ENCODE measurements at places on chromosomes 4 and X. TPM values are rescaled to one million over a fixed set of nuclear protein-coding genes. Genes with fewer than 3 reads are reported as not detected.

- DNase-seq = peak; percentile 39
Observed at GRCh38 chr4:174358829-174359228, 75.1 kb downstream of the CEP44 start.

The EXOC1L gene
- total RNA-seq = not detected

The AADAT gene
- not detected for total RNA-seq

DNA sequence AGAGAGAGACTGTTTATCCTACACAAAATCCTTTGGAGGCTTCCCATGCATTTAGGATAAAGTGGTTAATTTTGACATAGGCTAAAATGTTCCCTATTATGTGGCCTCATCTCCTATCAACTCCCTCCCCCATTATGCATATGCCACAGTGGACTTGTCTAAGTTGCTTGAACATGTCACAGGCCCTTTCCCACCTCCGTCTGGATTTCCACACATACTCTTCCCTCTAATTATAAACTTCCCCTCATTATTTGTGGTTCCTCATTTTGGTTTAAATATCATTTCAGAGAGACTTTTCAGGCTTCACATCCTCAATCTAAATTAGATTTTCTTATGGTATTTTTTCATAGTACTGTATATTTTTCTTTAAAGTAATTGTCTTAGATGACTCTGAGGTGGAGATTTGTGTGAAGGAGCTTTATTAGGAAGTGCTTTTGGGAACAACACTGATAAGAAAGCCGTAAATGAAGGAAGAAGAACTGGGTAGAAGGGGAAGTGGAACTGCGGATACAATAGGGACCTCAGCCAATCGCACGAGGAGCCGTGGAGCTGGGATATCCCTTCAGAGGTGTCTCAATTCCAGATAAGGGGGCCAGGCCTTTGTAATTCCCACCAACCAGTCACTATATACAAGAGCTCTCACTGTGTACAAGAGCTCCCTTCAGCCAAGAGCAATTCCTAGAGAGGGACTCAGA is 7.9 kb downstream of the C4orf17 start:
- DNase-seq = no peak

DNA sequence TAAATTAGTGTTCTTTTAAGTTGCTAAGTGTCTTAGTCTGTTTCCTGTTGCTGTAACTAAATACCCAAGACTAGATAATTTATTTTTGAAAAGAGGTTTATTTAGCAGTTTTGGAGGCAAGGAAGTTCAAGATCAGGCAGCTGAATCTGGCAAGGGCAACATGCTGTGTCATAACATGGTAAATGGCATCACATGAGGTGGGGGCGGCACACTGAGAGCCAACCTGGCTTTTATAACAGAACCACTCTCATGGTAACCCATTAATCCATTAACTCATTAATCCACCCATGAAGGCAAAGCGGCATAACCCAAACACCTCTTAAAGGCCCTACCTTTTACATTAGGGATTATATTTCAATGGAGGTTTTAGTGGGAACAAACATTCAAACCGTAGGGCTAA is 182.2 kb upstream of the GATB start:
- no peak for DNase-seq

The NOCT gene
- total RNA-seq = 5.4 TPM

The F9 gene
- total RNA-seq = not detected

The LPAR4 gene
- not detected for total RNA-seq

- no peak for DNase-seq
Observed at GRCh38 chrX:12332786-12333347, 194.6 kb downstream of the FRMPD4 start.

DNA sequence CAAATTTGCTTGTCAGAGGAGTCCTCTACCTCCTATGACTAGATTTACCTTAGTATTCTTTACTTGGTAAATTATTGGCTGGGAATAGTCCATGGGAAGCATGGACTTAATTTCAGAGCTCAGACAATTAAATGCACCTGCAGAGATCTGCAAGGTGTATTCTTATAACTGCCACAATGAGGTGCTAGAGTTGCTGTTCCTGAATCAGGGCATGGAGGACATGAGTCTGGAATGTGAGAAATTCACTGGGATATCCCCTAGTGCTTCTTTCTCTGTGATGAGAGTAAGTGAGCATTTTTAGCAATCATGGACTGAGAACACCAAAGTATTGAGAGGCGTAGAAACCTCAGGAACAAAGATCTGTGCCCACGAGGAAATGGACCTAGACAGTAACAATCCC is 32.9 kb upstream of the GRID2 start:
- DNase-seq = no peak

GRCh38 chr4:80162418-80162817 is 34.9 kb upstream of the PRDM8 start:
- DNase-seq = no peak

DNA sequence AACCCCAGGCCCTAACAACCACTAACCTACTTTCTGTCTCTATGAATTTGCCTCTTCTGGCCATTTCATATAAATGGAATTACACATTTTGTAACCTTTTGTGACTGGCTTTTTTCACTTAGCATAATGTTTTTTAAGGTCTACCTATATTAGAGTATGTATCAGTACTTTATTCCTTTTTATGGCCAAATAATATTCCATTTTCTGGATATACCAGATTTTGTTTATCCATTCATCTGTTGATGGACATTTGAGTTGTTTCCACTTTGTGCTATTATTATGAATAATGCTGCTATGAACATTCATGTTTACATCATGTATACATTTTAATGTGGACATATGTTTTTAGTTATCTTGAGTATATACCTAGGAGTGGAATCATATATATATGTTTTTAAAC is 35.5 kb downstream of the REPS2 start:
- DNase-seq = no peak

- DNase-seq = no peak
Observed at GRCh38 chr4:154577324-154577723, 13.2 kb downstream of the FGA start.
